Astrocyte of the cerebellum (primary cell): ENCODE measurements at places on chromosomes 5 and 9.
A peak's percentile ranks its signal among the peaks of the same experiment; 100 is the strongest.

DNA sequence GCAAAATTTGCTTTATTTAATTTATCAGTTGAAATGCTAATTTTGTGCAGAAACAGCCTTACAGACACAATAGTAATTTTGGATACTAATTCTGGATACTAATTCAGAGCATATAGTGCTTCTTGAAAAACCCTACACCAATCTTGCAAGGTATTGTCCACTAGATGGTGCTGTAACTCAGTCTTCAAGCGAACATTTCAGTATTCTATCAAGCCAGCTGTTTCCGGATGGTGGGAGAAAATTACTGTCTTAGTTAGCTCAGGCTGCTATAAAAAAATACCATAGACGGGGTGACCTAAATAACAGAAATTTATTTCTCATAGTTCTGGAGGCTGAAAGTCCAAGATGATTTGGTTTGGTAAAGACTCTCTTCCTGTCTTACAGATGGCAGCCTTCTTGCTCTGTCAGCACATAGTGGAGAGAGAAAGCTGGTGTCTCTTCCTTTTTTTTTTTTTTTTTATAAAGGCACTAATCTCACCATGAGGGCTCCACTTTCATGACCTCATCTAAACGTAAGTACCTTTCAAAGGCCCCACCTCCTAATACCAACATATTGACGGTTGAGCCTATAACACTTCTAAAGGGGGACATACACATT lies 1306.5 kb upstream of the CDH9 start:
- peak; percentile 1 for DNase-seq

DNA sequence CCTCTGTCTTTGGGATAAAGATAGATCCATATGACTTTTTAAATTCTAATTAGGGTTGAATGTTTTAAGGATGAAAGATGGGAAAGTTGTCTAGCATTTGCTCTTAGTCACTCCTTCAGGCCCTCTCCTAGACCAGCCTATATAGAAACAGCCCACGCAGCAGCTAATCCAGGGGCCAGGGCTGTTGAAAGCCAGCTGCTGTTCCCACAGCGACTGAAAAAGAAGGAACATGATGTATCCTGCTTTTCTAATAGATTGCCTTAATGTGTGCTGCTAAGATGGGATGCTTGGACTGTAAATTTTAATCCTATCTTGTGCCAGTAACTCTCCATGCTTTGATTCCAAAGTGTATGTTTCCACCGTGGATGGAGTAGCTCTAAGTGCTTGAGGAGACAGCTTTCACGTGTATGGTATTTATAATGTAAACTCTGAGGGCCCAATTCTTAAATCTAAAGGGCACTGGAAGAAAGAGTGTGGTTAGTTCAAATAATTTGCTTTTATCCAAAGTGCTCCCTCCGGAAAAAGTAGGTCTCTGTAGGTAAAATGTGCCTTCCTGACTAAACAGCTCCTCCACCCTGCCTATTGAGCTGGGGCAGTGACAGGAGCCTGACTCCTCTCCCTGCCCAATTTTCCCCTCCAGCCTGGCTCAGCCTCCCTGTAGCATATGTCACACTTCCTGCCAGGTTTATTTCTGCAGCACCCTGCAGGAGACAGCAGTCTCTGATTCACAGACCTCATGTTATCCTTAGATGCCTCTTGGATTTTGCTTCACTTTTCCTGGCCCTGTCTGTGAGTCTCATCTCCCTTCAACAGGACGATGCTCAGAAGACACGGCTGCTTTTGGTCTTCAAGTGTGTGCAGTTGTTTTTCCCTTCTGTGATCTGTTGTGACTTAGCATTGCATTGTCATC lies 33.2 kb downstream of the SLC36A1 start:
- no peak for DNase-seq

DNA sequence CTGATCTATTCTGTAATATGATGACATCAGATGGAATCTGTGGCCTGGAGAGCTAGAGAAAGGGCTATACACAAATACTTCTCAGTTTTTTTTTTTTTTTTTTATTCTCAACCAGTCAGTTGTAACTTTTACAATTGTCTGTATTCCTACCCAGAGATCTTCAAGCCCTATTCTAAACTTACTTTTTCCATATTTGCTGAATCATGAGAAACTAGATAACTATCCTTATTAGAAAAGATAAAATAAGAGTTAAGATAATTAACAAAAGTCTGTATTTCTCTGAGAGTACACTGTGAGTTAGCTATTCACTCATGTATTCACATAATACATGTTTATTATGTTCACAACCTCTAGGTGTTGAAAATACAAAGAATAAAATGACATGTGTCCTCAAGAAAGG lies 1575.9 kb downstream of the EFNA5 start:
- DNase-seq = no peak

DNA sequence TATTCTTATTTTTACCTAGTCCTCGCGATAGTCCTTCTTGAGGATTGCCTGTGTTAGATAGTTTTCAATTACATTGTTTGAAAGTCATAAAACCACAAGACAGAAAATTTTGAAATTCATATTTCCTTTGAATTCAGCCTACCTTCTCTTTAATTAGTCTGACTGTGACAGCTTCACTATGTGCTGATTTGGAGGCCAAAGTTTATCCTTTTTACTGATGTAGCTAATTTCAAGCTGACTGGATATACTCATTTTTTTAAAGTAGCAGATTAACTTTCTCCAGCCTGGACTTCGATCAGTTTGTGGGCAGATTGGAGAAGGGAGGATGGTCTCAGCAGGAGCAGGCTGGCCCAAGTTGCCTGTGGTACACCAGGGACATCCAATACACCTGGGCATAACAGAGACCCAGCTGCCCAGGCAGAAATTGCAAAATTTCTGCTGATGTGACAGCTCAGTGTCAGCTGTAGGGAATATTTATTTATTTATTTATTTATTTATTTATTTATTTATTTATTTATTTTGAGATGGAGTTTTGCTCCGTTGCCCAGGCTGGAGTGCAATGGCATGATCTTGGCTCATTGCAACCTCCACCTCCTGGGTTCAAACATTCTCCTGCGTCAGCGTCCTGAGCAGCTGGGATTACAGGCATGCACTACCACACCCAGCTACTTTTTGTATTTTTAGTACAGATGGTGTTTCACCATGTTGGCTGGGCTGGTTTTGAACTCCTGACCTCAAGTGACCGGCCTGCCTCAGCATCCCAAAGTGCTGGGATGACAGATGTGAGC lies 24.2 kb downstream of the AGXT2 start:
- DNase-seq = no peak

- no peak for DNase-seq
Measured at GRCh38 chr5:172150514-172151425, 37.3 kb downstream of the STK10 start.

- DNase-seq = no peak
Measured at GRCh38 chr9:121709798-121710197, 58.4 kb downstream of the DAB2IP start.
